ENCODE measurements at places on chromosomes 11 and 22.

DNA sequence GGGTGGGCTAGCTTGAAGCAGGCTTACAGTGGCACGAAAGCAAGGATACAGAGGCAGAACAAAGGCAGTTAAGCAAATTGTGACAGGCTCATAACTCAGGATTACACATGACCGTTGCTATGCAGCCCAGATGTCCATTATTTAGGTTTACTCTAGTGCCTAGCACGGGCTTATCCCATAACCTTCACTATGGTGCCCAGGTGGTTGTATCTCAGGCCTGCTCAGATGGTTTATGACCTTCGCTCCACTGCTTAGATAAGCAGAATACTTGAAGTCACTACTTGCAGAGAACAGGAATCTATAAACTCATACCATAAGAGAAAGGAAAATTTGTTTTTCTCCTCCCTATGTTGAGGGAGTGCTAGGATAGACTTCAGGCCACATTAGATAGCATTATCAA, 9.0 kb downstream of the OR6M1 start:
- DNase-seq: no peak

GRCh38 chr22:42707496-42707895, 13.2 kb downstream of the A4GALT start:
- no peak for DNase-seq

DNA sequence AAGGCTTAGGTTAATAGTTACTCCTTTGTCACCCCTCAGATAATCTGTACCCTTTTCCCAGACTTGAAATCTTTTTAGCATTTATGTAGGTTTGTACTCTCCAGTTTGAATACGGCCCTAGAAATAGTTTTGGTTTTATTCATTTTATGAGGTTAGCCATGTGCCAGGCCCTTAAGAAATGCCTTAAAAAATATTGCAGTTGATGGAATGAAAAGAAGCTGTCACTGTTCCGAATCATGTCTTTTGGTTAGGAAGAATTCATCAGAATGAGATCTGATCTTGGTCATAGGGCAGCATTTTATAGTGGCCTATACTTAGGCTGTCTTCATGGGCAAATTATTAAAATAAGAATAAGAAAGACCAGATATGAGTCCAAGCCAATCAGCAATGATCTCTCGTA, 14.8 kb upstream of the PRSS23 start:
- DNase-seq: no peak

GRCh38 chr11:8338138-8338537, 74.5 kb upstream of the LMO1 start:
- peak; percentile 1 for DNase-seq

GRCh38 chr11:10641912-10642697, 51.5 kb downstream of the IRAG1 start:
- DNase-seq: no peak

- no peak for DNase-seq
Measured at GRCh38 chr11:16173798-16174197, 182.5 kb downstream of the SOX6 start.

DNA sequence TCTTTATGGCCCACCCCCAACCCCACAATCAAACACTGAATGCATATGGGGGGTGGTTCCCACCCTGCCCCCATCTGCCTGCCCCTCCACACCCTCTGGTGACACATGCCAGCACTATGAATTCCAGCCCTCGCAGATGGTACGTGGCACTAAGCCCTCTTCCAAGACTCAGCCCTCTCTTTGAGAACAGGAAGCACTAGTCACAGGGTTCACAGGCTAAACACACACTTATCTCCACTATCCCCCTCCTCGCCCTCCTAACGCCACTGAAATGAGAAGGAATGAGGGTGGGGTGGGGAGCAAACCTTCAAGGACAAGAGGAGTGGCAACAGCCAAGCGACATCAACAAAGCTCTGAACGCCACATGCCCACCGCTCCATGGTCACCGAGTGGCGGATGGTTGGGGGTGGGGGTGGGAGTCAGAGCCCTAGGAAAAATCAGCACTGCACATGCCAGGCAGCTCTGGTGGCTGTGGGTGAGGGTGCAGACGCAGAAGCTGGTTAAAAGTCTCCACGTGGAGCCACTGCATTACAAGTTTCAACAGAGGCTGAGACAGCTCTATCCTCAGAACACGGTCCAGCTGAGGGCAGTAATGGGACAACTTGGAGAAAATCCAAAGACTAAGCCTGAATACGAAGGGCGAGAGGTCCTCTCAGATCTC, 33.6 kb downstream of the TMEM184B start:
- DNase-seq: no peak

GRCh38 chr11:71418643-71419042, 29.6 kb downstream of the DHCR7 start:
- no peak for DNase-seq

- no peak for DNase-seq
Measured at GRCh38 chr11:41983475-41983874, 524.0 kb upstream of the LRRC4C start.

DNA sequence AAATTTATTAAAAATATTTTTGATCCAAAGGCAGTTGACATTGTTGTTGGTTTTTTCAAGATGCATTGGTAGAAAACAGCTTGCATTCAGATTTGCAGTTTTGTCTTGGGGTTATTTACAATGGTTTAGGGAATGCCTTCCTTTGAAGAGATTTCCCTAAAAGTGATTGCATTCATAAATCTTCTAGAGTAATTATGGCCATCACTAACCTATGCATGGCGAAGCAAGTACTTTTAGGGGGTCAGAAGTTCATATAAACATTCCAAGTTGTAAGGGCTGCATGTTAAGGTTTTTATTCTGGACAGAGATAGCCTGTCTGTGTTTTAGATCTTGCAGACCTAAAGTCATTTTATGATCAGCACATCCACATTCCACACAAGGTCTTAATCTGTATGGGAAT, 53.5 kb downstream of the PPFIBP2 start:
- no peak for DNase-seq

- no peak for DNase-seq
Measured at GRCh38 chr11:46343520-46343919, 3.7 kb upstream of the DGKZ start.

DNA sequence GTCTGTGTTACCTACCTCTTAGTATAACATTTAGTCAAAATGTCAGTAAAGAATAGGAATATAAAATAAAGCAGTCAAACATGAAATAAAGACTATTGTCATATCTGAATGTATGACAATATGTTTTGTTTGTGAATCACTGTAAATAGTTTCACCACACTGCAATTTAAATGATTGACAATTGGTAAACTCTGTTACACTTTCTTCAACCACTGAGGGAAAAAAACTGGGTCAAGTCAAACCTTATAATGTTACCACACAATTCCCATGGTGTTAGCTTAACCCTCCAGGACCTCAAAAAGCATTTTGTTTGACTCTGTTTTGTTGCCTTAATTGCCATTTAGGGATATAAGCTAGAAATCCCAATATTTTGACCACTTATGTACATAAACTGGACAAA, 10.5 kb upstream of the MMP13 start:
- no peak for DNase-seq

DNA sequence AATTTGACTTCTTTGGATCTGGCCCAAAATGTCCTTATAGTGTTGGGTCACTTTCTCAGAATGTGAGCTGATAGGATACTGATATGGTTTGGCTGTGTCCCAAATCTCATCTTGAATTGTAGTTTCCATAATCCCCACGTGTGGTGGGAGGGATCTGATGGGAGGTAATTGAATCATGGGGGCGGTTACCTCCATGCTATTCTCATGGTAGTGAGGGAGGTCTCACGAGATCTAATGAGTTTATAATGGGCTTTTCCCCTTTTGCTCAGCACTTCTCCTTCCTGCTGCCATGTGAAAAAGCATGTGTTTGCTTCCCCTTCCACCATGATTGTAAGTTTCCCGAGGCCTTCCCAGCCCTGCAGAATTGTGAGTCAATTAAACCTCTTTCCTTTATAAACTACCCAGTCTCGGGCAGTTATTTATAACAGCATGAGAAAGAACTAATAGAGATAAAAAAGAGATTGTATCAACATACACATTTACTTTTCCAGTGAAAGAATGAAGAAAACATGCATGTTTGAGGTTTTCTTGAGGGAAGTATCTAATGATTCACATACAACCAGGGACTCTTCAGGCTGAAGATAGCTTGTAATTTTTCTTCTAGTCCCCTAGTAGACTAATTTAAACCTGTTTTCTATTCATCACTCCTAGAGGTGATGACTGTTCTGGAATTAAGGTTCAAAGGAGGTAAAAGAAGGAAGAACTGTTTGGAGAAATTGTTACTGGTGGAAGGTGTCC, 17.3 kb upstream of the CSTF3 start:
- no peak for DNase-seq

DNA sequence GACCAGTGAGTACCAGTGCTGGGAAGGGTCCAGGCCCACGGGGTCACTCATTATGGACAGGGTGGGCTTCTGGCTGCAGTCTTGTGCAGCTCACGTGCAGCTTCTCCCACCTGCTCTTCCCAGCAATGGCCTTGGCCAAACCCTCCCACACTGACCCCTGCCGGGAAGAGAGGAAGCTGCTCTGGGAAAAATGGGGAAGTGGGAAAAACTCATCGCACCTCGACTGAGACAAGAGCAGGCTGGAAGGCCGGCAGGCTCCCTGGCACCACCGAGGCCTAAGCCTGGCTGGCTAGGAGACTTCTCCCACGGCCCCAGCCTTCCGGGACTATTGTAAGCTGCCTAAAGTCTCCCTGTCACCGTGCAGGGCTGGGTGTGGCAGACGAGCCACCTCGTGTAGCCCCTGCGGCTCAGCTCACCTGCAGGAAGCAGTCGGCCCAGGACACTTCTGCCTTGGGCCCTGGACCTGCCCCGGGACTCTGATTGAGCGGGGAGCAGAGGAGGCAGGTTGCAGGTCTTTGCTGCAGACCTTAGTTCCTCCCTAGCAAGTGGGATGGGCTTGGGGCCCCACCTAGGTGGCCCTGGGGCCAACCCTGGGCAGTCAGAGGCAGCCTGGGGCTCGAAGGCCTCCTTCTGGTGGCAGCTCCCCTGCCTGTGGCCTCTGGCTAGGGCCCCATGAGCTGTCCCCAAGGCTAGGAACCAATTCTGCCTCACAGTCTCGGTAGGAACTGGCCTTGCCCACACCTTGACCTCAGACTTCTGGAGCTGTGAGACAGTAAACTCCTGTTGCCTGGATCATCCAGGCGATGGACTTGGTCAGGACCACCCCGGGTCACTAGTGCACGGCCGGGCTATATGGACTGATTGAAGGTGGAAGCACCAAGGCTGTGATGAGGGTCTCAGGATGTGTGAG, 23.1 kb downstream of the MRGPRG start:
- DNase-seq: no peak

DNA sequence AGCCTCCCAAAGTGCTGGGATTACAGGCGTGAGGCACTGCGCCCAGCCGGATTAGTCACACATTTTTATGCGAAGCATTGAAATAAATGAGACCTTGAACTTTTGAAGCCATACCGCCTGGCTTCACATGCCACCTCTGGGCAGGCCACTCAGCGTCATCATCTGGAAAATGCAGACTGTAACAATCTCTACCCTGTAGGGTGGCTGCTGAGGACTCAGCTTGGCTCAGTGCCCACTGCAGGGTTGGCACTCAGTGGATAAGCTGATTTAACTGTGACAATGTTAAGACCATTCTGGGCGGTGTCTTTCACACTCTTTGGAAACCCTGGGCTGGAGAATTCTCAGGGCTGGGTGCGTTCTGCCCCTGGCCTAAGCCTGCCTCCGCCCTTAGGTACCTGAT, 8.5 kb downstream of the SH3BP1 start:
- no peak for DNase-seq

DNA sequence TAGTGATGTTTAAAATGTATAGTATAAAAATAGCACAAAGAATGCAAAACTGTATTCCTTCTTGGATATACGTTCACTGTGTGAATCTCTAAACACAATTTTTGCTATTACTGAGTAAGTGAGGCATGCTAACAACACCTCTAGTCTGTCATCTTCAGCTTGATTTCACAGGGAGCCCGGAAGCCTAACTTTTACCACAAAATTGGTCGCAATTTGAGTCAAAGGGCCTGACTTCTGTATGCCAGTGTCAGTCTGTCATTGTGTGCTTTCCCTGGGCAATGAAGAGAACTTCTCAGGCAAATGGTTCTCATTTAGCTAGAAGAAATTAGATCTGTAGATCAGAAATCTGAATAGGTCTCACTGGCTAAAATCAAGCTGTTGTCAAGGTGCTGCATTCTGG, 1059.5 kb downstream of the FAM181B start:
- DNase-seq: no peak

- no peak for DNase-seq
Measured at GRCh38 chr11:77705876-77706579, 68.4 kb upstream of the CLNS1A start.

- no peak for DNase-seq
Measured at GRCh38 chr11:48091426-48092102, 111.2 kb downstream of the PTPRJ start.

DNA sequence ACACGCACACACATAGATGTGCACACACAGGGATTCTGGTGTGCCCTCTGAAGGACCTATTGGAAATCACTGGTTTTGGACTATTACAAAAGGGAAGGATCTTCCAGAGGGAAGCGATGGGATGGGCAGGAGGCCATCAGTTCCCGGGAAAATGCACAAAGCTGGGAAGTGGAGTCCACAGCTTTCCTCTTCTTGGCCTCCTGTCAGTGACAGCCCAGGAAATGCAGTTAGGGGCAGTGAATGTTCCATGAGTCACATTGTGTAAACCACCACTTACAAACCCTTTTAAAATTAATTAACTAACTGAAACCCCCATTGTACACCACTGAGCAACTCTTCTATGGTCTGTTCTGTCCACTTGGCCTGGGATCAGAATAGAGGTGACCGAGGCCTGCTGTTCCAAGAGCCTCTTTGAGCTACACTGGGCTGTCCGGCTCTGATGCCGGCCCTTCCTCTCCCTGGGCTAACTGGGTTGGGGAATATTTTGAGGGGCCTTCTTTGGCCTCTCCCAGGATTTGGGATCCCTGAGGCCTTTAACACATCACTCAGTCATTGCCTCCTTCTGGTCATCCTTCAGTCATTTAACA, 137.7 kb downstream of the FEZ1 start:
- DNase-seq: no peak

DNA sequence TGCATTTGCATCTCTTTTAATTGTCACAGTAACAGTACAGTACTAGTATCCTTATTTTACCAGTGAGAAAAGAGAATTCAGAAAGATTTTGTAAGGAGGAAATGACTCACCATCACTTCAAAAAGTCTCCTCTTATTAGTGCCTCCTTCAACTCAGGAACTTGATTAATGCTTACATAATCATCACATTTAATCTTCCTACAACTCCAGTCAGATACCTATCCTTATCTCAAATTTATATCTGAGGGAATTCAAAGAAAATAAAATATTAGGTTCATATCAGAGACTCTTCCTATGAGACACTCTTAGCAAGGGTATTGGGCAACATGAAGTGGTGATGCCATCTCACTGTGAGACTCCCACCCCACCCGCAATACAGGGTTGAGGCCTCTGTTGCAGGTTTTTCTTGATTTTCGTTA, 26.1 kb upstream of the CTSC start:
- no peak for DNase-seq

GRCh38 chr11:128302425-128303186, 284.8 kb downstream of the ETS1 start:
- DNase-seq: peak; percentile 38

GRCh38 chr11:26048271-26048670, 283.7 kb upstream of the ANO3 start:
- no peak for DNase-seq
